ENCODE measurements at places on chromosomes 3 and 15. TPM values are rescaled to one million over a fixed set of nuclear protein-coding genes. Genes with fewer than 3 reads are reported as not detected.

MAGEL2 gene
- total RNA-seq: 0.69 TPM

GOLGA8N gene
- 5.0 TPM for total RNA-seq

DNA sequence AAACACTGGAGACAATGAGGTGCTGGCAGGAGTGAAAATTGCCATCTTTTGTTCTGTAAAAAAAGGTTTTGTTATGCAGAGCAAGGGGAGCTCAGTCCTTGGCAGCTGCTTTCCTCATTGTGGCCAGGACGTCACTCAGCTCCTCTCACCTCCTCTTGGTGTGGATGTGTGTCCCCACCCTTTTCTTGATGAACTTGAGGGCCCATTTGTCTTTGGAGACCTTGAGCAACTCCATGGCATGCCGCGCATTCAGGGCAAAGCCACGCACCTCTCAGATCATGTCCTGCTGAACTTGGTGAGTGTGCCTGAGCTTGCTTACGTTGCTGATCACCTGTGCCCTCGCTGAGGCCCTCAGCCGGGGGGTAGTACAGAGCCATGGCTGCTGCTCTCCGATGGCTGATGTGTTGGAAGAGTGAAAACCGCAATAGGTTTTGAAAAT lies 24.5 kb upstream of the BDH1 start:
- no peak for DNase-seq

- no peak for DNase-seq
Measured at GRCh38 chr3:134034005-134034785, 4.5 kb upstream of the SLCO2A1 start.
